ENCODE measurements at places on chromosomes 2 and 18.

DNA sequence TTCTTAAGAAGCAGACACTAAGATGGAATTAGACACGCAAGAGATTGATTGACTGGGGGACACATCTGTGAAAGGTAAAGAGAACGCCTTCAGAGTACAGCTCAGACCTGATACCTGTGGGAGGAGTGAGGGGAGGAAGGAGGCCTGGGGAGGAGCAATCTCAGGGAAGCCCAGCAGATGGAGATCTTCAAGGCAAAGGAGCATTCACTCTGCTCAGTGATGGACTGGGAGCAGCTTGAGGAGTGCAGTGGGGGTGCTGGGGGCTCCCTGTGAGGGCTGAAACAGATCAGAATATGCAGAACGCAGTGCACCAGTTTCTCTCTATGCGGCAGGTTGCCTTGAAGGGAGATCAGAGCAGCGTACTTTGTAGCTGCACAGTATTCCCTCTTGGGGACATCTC is 103.7 kb upstream of the ATP8B1 start:
- no peak for DNase-seq

GRCh38 chr2:201383136-201383535 is 26.0 kb upstream of the FLACC1 start:
- DNase-seq, result no peak

DNA sequence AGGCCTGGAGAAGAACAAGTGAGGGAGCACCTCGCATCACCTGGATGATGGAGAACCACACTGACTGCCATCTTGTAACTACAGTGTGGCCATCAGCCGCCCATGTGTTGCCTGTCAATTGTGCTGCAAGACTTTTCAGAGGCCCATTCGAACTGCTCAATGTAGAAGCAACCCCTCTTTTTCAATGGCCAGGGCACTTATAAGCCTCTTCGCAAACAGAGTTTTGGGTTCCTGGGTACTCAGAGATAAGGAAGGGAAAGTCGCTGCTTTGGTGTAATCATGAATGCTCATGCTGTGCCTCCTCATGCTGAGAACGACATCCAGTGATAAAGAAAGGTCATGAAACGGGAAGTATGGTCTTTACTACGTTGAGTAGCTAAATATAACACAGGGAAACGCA is 143.9 kb upstream of the SLC39A10 start:
- no peak for DNase-seq

DNA sequence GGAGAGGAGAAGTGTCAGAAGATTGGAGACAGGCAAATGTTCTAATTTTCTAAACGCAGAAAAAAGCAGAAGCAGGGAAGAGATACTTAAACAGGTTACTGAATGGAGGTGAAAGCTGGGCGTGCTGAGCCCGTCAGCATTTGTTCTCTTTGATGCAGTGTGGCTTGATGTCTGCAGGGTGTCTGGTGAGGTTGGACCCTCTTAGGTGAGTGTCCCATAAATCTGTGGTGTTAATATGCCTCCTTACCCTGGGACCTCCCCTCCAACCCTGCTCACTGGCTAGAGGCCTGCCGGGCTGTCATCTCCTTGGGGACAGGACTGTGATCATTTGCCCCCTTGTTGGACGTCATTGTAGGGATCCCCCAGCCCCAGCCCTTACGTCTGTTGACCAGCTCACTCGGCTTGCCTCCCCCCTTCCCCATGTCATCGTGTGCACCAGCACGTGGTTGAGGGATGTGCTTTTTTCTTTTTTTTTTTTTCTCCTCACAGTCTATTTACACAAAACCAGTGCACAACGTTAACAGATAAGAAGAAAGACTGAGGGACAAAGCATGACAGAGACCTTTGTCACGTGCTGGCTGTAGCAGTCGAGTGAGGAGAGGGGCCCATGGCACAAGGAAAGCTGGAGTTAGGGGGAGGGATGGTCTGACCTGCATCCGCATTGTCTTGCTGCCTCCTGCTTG is 56.4 kb downstream of the NCK2 start:
- no peak for DNase-seq

DNA sequence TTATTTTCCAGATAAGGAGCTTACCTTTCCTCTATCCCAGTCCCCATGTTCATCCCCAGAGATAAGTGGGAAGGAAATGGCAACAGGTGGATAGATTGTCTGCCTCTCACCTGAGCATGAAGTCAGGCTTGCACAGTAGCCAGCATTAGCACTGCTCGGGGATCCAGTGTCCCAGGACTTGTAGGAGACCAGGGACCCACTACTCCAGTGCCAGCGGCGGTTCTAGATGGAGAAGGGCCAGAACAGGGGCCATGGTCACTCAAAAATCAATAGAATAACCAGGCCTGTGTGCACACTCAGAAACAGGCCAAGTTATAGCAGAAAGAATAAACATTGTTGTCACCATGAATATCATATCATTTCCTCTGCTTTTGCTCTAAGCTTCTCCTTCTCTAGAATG is 2.4 kb downstream of the REG1B start:
- DNase-seq, result no peak

DNA sequence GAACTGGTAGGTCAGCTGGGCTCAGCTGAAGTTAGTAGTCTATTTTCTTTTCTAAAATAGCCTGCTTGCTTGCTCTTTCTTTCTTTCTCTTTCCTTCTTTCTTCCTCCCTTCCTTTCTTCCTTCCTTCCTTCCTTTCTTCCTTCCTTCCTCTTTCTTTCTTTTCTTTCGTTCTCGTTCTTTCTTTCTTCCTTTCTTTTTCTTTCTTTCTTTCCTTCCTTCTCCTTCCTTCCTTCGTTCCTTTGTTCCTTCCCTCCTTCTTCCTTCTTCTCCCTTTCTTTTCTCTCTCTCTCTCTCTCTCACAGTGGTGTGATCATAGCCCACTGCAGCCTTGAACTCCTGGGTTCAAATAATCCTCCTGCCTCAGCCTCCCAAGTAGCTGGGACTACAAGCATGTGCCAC is 29.2 kb upstream of the KDM3A start:
- DNase-seq, result no peak

DNA sequence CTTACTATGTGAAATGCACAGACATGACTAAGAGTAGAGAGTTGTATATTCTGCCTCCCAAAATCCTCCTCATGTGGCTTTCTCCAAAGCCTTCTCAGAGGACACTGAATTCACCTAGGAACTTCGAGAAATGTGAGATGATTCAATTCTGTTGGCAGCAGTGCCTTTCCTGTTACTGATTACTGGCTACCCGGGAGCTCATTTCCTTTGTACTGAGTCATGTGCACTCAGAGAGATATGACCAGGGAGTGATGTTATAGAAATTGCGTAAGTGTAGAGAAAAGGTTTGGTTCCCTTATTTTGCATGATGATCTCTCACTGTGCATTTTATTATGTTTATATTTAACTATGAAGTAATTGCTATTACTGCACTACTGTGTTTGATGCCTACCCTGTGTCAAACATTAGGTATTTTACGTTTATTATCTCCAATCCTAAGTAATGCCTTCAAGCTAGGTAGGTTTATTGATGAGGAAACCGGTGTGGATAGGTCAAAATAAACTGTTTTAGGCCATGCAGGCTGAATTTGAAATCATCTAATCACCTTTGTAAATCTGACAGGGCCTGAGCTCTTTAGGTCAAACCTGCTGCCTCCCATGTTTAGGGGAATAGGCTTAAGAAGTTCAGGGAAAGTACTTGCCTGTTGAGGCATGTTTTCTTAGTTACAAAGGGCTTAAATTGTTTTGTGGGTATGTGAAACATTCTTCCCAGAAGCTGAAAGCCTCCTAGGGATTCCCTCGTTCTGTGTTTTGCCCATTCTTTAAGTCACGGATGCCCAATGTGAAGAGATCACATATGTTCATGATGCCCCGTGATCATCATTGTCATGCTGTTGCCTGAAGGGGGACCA is 86.8 kb downstream of the FMNL2 start:
- DNase-seq, result no peak
